ENCODE measurements at places on chromosomes 12 and 14.
A peak's percentile ranks its signal among the peaks of the same experiment; 100 is the strongest.

DNA sequence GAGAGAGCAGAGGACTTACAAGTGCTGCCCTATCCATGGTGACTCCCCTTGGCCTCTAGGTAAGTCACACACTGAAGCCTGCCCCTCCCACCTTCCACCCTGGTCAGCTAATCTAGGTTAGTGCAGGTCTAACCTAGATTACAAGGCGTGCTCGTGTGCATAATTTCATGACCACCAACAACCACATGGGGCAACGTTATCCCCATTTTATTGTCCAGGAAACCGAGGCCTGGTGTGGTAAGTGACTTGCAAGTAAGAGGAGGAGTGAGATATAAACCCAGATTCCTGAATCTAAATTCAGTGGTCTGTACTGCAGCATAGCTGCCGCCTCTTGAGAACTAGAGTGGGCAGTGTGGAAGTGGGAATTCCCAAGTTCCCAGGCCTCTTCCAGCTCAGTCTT is 171.1 kb downstream of the DAD1 start:
- DNase-seq: no peak

DNA sequence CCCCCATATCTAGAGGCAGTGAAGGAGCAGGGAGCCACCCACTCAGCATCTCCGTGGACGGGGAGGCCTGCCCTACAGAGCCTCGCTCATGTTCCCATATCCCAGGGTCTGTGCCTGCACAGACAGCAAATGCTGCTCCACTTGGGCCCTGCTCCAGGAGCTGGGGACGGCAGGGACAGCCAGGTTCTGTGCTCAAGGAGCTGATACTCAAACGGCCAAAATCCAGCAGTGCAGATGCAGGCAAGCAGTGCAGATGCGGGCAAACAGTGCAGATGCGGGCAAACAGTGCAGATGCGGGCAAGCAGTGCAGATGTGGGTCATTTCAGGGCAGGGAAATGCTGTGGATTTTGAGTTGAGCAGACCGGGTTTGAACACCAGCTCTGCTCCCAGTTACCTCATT is 6.2 kb upstream of the SERPINA12 start:
- DNase-seq: no peak

DNA sequence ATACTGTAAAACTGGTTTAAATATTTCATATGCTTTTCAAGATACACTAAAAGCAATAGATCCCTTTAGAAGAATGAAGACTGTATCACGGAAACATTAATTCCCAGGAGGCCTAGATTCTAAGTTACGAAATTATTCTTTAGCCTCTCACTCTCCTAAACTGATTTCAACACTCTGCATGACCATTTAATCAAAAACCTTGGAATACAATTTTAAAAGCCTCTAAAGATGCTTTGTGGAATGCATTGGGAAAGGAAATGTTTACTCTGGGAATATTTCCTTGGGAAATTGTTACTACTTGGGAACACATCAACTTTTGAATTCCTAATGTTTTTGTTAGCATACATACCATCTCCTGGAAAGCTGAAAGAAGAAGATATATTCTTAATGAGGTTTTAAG is 255.7 kb upstream of the FAR2 start:
- no peak for DNase-seq

GRCh38 chr14:97916100-97916499 is 1118.9 kb downstream of the VRK1 start:
- no peak for DNase-seq

- DNase-seq: no peak
Measured at GRCh38 chr12:129119537-129119936, 266.3 kb downstream of the GLT1D1 start.

GRCh38 chr12:127711108-127711507 is 555.9 kb upstream of the TMEM132C start:
- DNase-seq: no peak

- DNase-seq: no peak
Measured at GRCh38 chr12:6313326-6313940, 3.0 kb downstream of the PLEKHG6 start.

DNA sequence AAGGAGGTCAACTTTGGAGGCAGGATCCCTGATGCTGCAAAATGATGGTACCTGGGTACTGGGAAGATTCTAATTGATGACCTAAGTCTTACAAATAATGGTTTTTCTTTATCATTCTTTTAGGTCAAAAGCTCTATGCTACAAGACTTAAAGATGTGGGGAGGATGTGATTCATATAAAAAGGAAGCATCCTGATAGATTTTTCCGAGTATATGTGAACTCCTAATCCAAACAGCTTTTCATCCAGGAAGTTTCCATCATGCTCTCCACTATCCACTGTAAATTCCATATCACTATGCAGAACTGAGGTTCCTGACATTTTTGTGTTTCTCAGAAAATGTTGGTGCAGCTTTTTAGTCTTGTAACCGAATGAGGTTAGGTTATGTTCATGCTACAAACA is 293.2 kb downstream of the PAWR start:
- no peak for DNase-seq

- no peak for DNase-seq
Measured at GRCh38 chr12:95237315-95237714, 19.7 kb downstream of the VEZT start.

- no peak for DNase-seq
Measured at GRCh38 chr12:4435537-4435936, 10.1 kb downstream of the FGF6 start.

GRCh38 chr12:125610292-125610691 is 545.1 kb downstream of the AACS start:
- DNase-seq: no peak

DNA sequence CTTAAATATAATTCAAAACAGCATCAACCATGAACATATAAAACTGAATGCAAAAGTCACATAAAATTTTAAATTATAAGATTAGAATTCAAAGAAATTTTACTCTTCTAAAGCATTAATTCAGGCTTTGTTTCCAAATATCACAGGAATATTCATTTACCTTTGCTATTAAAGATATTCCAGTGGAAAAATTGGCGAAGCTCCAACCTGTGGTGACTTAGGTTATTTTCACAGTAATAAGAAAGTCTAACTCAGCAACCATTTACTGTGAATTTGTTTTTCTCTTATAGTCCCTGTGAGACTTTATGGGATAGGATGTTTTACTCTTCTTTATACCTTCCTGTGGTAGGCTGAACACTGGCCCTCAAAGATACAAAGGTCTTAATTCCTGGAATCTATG is 3.2 kb downstream of the WDR89 start:
- DNase-seq: no peak

DNA sequence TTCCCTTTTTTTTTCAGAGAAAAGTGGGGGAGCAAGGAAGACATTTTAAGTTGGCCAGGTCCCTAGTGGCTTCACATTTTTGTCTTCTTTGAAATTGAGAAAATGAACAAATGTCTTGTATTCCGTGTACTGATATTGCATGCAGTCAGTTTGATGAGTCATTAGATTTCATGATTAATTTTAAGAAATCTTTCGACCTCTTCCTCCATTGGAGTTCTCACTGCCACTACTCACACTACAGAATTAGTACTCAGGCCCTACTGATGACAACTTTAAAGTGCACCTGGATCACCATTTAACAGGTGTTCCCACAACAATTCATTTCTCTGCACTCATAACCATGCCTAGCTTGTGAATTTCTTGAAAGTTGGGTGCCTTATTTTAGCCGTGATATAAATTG is 50.5 kb downstream of the SAMD4A start:
- peak; percentile 23 for DNase-seq

DNA sequence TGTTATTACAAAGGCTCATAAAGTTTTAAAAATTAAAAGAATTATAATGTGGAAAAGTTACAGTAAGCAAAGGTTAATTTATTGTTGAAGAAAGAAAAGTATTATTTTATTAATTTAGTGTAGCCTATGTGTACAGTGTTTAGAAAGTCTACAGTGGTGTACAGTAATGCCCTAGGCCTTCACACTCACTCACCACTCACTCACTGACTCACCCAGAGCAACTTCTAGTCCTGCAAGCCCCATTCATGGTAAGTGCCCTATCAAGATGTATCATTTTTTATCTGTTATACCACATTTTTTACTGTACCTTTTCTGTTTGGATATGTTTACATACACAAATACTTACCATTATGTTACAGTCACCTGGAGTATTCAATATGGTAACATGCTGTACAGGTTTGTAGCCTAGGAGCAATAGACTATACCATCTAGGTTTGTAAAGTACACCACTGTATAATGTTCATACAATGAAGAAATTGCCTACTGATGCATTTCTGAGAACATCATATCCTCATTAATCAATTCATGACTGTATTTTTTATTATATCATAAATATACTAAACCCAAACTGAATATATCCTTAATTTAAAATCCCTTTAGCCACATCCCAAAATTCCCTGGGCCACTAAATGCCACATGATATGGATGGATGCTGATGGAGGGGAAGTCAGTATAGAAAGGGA is 43.6 kb upstream of the NID2 start:
- no peak for DNase-seq

- no peak for DNase-seq
Measured at GRCh38 chr14:54785136-54785777, 117.4 kb downstream of the GCH1 start.

- no peak for DNase-seq
Measured at GRCh38 chr12:94165138-94165537, 16.8 kb downstream of the PLXNC1 start.

DNA sequence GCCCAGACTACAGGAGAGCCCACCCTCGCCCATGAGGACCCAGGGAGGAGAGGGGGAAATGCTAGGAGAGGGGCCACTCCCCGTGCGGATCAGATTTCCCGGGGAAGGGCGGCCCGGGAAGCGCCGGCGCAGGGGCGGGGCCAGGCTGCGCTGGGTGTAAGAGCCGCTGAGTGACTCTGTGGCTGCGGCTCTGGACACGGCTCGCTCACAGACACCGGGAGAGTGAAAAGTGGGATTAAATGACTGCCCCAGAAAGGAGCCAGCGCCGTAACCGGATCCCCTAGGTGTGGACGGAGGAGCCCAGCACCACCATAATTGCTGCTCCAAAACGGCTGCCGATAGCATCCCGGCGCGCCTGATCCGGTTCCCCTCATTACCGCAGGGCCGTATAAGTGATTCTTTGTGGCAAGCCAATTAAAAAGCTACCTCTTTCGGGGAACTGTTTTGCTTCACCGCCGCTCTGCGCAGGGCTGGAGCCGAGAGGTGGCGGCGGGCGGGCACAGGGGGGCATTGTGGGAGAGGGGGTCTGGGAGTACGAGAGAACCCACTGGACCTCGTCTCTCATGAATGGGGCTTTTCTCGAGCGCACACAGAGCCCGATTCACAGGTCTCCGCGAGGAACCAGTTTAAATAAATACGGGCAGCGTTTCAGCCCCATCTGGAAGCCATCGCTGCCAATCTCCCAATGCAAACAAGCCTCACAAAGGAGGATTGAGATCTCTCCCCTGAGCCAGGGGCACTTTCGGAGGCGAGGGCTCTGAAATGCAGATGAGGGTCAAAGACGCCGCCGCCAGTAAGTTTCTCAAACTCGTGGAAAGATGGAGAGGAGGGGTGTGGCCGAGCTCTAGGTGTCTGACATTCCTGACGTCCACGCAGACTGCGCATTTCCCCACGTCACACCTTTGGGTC is 2.5 kb downstream of the COL2A1 start:
- DNase-seq: peak; percentile 73

- no peak for DNase-seq
Measured at GRCh38 chr12:48026060-48026827, 22.0 kb upstream of the COL2A1 start.

DNA sequence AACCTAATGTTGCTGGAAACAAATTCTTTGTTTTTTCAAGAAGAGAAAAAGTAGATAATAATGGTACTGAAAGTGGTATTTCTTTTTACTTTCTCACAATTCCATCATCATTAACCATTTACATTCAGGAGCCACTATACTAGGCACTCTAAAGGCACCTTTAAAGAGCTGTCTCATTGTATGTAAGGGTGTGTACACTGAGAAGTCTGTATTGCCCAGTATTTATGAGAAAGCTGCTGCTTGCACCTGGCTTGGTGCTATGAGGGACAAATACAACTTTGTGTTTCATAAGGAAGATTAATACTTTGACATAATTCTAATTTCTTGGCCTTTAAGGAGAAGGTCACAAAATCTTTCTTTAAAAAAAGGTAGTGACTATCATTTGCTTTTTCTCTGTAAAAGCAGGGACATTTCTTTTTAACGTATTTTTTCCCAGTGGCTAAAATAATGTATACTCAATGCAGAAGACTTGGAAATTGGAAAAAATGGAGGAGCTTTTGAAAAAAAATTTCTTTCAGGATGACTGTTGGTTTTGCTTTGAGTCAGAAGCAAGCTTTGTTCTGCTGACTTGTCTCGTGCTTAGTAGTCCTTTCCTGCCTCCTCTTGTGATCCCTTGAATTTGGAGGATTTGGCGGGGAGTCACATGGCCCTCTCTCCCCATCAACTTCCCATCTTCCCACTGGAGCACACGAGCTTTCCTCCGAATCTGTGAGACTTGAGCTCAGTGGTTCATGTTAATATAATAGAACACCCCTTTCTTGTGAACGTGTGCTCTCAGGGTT is 50.1 kb downstream of the RASSF3 start:
- no peak for DNase-seq

DNA sequence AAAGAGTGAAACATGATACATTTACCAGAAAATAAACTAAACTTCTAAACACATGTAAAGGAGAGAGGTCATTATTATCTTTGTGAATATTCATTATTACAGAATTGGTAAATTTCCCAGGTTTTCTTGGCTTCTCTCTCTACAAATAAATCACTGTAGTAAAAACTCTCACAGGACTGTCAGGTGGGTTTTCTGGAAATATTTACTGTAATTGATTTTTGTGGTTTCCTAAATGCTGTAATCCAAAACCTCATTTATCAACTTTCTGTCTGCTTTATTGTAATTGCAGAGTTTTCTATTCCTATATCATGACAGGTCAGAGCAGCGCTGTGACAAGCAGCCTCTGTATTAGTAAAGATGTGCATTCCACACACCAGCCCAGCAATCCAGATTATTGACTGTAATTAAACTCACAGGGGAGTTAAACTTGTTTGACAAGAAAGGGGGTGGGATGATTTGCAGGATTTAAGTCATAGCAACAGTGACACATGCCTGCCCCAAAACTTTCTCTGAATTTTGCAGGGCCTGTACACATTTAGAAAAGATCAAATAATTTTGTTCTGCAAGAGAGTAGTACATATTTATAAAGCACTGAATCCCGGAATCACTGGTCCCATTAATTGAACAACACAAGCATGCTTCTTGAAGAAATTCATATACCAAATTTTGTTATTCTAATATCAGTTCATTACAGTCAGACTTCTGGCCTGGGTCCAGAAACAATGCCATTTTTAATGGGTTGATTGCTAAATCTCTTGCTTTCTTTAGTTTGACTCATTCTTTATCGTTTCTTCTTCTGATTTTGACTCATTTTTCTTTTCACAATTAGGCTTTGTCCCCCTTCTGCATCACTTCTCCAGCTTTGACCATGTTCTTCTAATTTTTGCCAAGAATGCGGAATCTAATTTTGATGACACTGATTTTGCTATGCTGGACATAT is 42.2 kb downstream of the PTPRO start:
- DNase-seq: no peak
